Gastroesophageal sphincter (tissue), 4 donors: ENCODE measurements at places on chromosomes 4 and X. TPM values are rescaled to one million over a fixed set of nuclear protein-coding genes. Genes with fewer than 3 reads are reported as not detected.

The EXOC1L gene
- total RNA-seq: not detected

The COX7B2 gene
- total RNA-seq: not detected

The FREM3 gene
- not detected for total RNA-seq

The RASSF6 gene
- 0.69 TPM for total RNA-seq

The RNF212 gene
- 3.2 TPM for total RNA-seq

The DMRTC1 gene
- total RNA-seq: not detected

The WNK3 gene
- 4.3 TPM for total RNA-seq

The PALLD gene
- 2,151 TPM for total RNA-seq

The XK gene
- total RNA-seq: 16.2 TPM

The POLR2B gene
- total RNA-seq: 124 TPM

DNA sequence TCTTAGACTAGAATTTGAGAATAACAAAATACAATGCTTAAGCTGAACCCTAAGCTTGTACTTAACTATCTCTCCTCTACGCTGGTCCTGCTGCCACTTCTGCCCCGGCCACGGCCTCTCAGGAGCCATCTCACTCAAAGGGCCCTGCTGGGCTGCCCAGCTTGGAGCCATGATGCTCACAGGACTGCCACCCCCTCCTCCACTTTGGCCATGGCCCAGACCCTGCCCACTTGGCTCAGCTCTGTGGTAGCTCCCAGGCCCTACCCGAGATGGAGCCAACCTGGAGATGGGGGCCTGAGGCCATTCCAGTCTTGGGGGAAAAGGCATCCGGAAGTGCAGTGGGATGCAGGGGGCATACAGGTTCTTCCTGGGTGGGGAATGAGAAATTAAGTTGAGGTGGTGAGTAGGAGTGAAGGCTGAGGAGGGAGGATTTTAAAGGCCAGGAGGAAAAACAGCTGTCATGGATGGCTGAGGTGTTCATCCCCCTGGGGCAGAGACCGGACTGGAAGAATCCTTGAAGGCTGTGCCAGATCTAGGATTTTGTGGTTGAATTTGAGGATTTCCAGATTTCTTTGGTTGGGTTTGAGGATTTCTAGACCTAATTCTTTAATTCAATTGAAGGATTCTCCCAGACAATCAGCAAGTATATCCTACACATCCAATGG is 824 bp downstream of the SASH3 start:
- no peak for ATAC-seq

GRCh38 chr4:59728496-59728895 is 1471.6 kb upstream of the ADGRL3 start:
- ATAC-seq: no peak

- ATAC-seq: no peak
These were observed 109.1 kb downstream of the ANAPC4 start for GRCh38 chr4:25486171-25486570.

- ATAC-seq: no peak
These were observed 82.1 kb upstream of the GPC4 start for GRCh38 chrX:133497356-133497755.

DNA sequence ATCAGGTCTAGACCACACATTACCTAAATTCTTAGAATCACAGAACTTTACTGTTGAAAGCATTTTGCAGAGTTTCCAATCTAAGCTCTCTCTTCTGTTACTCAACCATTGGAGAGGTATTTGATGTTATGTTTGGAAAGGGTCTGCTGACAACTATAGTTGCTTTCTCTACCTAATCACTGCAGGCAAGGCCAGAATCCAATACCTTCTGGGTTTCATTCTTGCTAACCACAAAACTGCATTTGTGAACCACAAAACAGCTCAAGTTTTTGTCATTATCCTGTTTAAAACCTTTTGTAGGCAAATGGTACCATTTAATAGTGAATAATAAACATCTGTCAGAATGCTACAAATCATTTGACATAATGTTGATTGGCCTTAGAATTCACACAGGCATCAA is 380.1 kb downstream of the GASK1B start:
- ATAC-seq: no peak

- no peak for ATAC-seq
These were observed 653.6 kb upstream of the NR3C2 start for GRCh38 chr4:149095811-149096210.

DNA sequence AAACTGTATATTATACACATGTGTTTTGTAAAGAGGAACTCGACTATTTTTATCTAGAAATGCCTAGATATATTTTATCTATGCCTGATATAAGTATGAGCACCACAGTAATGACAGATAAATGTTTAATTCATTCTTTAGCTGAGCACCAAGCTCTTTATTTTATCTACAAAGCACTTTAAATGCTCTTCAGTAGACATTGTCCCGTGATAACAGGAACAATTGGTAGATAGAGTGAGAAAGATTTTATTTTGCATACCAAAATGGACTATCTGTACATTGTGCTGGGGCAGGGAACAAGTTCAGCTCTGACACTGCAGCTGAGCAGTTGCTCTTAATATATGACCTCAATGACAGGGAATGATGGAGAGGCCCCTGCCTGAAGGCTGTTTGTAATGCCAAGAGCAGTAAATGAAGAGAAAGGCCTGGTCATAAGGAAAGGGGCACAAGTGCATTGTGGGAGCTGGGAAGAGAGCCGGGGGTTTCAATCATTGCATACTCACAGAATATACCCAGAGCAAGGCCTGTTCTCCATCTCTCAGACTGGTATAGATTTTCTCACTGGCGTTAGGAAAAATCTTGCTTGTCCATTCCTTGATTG is 57.3 kb downstream of the SEPTIN11 start:
- no peak for ATAC-seq

- no peak for ATAC-seq
These were observed 94.6 kb downstream of the ANK2 start for GRCh38 chr4:113144091-113144490.

GRCh38 chr4:20327808-20328207 is 76.1 kb downstream of the SLIT2 start:
- ATAC-seq: no peak

GRCh38 chr4:150126864-150127203 is 48.6 kb downstream of the DCLK2 start:
- ATAC-seq: no peak

GRCh38 chrX:68865926-68866325 is 37.1 kb downstream of the EFNB1 start:
- no peak for ATAC-seq

DNA sequence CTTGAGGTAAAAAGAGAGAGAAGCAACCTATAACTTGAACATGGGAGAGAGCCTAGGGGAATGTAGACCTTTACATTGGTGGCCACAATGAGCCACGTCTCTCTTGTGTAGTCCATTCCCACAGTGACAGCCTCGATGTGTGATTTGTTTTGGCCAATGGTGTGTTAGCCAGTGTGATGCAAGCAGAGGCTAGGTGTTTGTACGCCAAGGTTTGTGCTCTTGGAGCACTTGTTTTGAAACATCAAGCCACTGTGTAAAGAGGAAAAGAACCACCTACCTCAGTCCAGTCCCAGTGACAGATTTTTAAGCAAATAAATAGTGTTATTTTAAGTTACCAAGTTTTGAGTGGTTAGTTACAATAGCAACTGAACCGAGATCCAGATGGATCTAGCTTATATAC is 23.9 kb upstream of the TMEM192 start:
- ATAC-seq: no peak

GRCh38 chrX:49995107-49995731 is 72.8 kb downstream of the CLCN5 start:
- no peak for ATAC-seq

DNA sequence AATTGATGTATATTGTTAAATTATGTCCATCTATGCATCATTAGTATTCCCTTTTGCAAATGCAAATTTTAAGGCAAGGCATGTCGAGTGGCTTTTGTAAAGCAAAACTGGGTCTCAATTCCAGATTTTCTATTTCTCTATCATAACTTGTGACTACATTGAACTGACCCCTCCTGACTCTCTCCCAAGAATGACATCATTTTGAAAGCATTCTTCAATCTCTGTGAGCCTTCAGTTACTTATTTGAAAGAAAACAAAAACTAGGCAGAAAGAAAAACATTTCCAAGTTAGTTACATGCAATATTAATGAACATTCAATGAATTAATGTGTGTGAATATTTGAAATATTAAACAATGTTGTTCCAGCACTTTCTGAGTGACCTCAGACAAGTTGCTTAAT is 314.3 kb upstream of the CLNK start:
- no peak for ATAC-seq

- no peak for ATAC-seq
These were observed 322.8 kb upstream of the PPARGC1A start for GRCh38 chr4:24212642-24213041.

- no peak for ATAC-seq
These were observed 37.2 kb downstream of the MAP9 start for GRCh38 chr4:155339588-155339987.

DNA sequence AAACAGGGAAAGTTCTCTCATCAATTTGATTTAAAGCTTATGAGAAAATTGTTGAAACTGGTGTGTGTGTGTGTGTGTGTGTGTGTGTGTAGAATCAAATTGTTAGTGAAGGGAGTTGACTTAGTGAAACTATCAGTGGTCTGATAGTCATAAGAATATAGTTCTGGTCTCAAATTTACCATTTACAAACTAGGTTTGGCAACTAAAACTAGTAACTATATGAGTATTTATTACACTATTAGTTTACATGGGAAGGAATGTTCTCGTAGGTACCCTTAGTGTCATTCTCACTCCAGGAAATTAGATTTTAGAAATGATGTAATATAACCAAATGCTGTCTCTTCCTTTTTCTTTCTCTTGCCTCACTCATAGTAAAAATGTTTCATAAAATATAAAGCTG is 11.9 kb downstream of the SULT1E1 start:
- no peak for ATAC-seq

GRCh38 chr4:122052677-122053076 is 99.5 kb upstream of the BLTP1 start:
- ATAC-seq: no peak

DNA sequence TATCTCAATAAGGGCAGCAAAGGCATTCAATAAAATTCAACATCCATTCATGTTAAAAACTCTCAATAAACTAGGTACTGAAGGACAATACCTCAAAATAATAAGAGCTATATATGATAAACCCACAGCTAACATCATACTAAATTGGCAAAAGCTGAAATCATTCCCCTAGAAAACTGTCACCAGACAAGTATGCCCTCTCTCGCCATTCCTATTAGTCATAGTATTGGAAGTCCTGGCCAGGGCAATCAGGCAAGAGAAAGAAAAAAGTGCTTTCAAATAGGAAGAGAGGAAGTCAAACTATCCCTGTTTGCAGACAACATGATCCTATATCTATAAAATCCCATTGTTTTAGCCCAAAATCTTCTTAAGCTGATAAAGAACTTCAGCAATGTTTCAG is 116.8 kb downstream of the TENT5D start:
- no peak for ATAC-seq
